ENCODE measurements at places on chromosomes 7 and 10.

DNA sequence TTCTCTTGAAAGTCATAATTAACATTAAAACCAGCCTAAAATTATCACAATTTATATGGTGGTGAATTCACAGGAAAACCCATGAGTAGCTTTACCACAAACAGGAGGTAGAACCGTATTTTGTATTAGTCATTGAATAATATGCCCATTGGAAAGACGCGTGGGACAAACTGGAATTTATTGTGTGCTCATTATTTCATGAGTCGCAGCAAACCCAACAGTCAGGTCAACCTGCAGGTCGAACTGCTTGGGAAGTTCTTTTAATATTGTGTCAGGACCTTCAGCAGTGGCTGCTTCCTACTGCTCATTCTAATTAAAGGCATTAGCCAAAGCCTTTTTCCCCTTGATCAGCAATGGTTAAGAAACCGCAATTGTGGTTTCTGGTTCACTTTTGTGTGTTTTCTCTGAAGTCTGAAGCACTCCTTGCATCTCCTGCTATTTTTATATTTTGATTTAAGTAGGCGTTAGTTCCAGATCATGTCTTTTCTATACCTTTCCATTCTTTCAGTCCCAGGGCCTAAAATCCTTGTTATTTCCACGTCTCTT lies 100.1 kb downstream of the RAB11FIP2 start:
- DNase-seq = no peak

DNA sequence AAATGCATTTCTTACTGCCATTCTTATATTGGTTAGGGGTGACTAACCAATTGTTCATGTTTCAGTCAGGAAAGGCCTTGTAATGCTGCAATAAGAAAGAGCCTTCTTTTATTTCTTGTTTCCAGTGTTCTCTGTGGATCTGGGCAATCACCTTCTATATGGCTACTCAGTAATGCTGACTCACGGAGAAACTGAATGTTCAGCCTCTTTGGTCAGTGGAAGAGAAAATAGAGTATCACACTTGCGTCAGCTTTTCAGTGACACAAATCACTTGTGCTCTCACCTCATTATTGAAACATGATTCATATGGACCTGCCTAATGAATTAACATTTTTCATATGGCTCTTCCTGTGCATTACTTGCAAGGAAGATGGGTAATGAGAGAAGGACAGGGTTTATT lies 243.9 kb upstream of the POT1 start:
- no peak for DNase-seq

DNA sequence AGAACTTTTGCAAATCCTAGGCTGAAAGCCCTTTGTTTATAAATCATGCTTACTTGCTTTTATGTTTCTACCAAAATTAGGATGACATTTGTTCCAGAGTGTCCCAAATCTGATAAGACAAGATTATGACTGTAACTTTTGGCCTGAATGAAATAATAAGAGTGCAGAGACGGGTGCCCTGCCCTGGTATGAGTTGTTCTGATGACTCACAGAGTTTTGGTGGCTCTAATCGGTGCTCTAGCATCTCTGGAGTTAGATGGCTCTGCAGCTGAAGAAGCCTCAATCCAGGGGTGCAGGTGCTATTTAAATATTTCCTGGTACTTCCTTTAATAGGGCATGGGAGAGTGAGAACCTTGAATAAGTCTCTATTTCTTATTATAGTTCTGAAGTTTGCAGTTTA lies 102.2 kb upstream of the ELMO1 start:
- DNase-seq = no peak

DNA sequence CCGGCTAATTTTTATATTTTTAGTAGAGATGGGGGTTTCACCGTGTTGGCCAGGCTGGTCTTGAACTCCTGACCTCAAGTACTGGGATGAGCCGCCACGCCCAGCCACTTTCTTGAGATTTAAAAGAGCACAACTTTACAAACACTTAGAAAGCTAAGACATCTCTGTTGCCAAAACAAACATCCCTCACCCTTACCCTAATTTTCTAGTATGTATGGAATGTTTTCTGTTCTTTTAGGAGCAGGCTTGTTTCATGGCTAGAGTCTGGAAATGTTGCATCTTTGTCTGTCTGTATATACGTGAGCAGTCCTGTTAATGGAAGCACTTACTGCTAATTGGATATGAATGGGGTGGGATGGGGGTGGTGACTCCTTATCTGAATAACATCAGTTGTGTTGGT lies 2.9 kb downstream of the OLAH start:
- DNase-seq = no peak

GRCh38 chr7:101987494-101987893 lies 170.1 kb downstream of the CUX1 start:
- DNase-seq = no peak

- no peak for DNase-seq
Measured at GRCh38 chr10:110576220-110576619, 8.7 kb downstream of the SMC3 start.

DNA sequence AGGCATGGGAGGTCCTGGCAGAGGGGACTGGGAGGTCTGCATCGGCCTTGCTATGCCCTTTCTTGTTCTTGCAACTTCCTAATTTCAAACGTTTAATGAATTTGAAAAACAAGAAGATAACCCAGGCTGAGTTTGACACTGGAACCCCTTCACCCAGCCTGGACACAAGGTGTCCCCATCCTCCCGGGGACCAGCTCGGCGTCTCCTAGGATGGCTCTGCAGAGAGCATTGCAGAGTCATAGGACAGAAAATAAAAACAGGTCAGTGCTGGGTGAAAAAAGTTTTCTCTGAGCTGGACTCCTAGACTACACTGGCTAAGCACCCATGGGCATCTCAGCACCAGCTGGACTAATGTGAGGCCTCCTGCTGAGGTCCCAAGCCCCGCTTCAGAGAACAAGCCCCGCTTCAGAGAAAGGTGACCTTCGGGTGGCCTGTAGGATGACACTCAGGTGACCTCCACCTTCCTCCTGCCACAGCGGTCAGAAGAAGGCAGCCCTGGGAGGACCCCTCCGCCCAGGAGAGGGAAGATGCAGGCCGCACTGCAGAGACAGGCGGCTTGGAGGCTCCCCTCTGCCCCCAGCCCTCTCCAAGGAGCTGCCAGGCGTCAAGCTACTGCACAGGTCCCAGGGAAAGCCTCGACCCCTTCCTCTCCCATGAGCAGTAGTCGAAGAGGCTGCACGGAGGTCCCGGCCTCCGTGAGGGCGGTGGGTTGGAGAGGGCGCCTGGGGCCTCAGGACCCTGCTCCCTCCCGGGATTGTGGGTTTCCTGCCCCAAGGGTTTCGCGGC lies 9.3 kb upstream of the UNCX start:
- DNase-seq = no peak

GRCh38 chr10:6565588-6565987 lies 14.5 kb downstream of the PRKCQ start:
- no peak for DNase-seq

Measured in posterior cingulate gyrus (tissue), 11 donors.